ENCODE measurements at places on chromosomes 3 and 15.

DNA sequence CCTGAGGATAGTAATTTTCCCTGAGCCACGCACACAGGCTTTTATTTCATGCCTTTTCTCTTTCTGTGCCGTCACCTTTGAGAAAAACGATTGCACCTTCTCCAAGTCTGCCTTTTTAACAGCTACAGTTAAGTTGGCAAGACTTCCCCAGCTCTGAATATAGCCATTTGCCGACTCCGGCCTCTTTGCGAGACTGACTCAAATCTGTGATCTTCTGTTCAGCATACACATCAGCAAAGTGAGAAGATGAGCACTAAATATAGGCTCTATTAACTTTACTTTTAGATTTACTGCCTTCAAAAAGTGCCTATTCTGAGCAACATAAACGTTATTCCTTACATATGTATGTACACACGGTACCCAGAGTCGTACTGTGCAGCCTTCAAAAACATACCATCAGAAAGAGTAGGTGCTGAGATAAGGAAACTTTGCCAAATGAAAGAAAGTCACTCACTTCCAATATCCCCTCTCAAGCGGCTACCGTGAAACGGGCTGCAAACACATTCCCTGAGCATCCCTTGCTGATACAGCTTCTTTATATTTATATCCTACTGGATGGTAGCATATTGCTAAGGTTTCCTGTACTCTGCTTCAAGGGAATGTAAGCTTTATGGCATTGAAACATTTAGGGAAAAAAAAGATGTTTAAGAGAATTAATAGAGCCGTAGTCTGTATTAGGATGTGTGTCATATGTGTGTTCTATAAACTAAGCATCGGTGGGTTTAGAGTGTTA, 283.3 kb upstream of the TPRG1 start:
- DNase-seq: no peak

DNA sequence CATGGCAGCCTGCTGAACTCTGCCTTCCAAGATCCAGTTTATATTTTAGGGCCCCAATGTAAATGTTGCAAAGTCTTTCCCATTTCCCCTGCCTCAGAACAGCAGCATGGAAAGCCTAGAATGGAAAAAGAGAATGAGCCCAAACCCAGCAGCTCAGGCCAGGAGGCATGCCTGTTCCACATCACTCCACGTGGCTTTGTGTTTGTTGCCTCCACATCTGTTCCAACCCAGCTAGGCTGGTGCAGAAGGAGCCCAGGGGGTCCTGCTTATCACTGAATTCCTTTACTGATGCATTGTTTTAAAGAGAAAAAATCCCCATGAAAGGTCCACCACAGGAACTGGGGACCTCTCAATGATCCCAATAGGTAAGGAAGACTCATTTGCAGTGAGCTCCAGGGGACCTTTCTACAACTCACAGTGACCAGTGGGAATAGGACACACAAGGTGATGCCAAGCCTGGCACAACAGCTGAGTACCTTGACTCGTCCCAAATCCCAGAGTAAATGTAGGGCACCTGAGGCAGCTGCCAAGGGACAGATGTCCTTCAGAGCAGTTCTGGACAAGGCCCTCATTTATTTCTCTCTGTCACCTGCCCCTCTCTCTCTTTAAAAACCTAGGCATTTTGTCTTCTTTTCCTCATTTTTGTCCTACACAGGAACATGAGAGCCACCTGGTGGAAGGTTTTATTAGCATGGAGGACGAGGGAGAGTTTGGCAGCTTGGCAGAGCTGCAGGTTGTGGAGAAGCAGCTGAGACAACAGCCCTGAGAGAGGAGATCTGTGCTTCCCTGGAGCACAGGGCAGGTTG, 41.7 kb upstream of the ADAMTS17 start:
- DNase-seq: peak; percentile 59

GRCh38 chr15:69285834-69286233, 12.9 kb upstream of the PAQR5 start:
- no peak for DNase-seq

GRCh38 chr3:101521211-101521701, 8.2 kb upstream of the SENP7 start:
- no peak for DNase-seq

GRCh38 chr15:49037546-49037940, 8.7 kb downstream of the SECISBP2L start:
- no peak for DNase-seq

- no peak for DNase-seq
Observed at GRCh38 chr3:297585-297984, 101.0 kb downstream of the CHL1 start.

- DNase-seq: no peak
Observed at GRCh38 chr15:78321041-78321570, 19.0 kb upstream of the CRABP1 start.
